ENCODE measurements at places on chromosomes 7 and 10.

DNA sequence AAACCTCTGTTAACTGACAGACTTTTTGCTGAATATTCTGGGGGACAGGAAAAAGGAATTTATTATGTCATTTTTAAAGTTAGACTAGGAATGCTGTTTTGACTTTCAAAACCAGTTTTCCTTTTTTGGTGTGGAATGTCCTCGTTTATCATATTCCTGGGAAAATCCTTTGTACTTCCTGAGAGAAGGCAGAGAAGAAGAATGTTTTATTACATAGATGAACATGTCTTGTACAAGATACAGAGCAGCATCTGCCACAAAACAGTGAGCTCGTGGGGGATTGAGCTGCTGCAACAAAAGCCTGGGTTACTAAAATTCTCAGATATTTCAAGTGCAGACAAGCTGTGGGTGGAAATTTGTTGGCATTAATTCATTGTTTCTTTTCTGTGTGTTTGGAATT is 20.2 kb downstream of the MCU start:
- DNase-seq, result no peak

DNA sequence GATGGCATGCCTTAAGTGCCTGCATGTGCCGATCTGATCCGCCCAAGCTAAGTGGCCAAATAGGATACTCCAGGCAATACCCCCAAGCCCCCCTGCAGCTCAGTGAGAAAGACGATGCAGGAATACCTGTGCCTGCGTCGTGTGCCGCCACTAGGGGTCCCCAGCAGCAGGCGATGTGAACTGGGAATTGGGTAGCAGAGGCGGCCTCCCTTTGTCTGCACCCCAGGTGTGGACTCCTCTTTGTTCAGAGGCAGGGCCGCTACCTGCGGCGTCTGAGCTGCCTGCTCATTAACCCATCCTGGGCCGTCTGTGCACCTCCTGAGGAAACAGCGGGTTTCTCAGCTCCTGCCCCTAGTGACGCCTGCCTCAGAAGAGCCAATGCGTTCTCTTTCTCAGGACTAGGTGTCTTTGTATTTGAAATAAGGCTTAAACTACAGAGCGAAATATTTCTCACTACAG is 4.8 kb upstream of the CHN2 start:
- peak; percentile 53 for DNase-seq

GRCh38 chr10:96271016-96271815 is at the start of gene BLNK:
Gene BLNK, minus strand, starts transcription at chr10:96271569. Its CDS starts 171 bp downstream, at chr10:96271398.
- no peak for DNase-seq

DNA sequence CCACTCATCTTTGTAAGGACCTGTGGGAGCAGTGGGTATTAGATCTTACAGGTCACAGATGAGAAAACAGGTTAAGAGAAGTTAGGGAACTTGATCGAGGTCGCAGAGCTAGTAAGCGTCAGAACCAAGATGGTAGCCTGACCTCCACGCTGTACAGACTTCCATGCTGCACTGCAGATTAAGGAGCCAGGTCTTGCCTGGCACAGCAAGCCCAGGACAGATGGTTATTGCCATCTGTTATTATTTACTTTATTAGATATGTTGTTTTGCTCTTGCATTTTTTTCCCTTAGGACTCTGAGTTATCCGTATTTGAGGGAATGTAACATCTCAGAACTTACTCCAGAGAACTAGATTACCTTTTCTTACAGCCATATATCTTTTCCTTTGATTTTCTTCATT is 147.2 kb downstream of the NSUN6 start:
- no peak for DNase-seq

DNA sequence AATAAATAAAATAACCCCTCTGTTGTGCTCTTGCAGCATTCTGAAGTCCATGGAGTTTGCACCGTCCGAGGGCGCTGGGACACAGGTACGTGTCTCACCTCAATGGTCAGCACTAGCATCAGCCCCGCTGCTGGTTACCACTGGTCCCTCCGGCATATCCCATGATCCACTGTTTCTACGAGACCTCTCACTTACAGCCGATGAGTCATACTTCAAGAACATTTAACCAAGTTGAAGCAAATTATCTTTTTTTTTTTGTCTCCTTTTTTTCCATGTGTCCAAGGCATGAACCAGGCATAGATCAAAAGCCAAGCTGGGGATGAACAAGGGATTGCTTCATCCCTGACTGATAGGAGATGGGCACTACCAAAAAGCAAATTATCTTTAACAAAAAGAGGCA is 92.9 kb upstream of the SH2B2 start:
- no peak for DNase-seq

DNA sequence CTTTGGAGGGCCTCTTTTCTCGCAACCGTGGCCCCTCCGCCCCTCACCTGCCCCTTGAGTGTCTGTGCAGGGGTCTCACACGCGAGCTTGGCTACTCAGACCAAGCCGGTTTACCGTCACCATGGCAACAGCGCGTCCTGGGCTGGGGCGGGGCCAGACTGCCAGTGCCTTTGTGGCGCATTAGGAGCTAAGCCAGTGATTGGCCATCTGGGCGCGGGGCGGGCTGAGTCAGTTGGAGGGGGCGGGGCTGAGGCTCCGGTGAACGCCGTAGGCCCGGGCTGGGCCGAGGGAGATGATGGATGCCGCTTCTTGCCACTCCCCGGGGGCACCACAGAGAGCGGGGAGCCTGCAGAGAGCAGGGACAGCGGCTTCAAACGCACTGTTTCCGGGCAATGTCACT is 48.7 kb upstream of the FXYD4 start:
- peak; percentile 85 for DNase-seq

DNA sequence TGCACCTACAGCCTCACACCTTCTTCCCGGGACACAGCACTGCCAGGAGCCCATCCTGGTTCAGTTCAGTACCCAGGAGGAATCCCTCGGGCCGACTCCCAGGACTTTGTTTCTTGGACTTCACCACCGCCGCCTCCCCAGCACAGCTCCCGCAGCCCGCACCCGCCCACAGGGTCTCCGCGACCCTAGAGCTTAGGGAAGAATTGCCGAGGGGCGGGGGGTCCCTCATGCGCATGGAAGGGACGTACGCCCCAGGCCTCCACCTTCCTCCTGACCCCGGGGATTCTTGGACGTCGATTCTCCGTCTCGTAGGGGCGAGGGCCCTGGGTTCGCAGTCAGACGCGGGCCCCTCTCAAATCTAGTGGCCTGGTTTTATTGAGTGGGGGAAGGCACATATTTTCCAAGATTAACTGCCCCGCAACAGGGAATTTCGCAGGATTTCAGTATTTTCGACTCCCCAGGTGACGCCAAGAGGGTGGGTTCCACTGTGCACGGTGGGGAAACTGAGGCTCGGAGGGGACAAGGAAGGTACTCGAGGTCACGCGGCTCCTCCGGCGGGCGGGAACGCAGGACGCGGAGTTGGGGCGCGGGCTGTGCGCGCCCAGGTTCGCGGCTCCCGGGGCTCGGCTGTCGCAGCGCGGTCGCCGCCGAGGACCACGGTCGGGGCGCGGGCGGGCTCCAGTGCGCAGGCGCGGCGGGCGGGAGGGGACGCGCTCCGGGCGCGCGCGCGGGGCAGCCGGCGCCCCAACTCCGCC is at the start of gene ADCY1:
Gene ADCY1, plus strand, starts transcription at position 708 of the 755 bp plus-strand sequence. CDS start 176 bp downstream, outside the sequence.
- DNase-seq, result no peak

GRCh38 chr7:140475747-140476333 is 3.5 kb downstream of the MKRN1 start:
- DNase-seq, result peak; percentile 71

DNA sequence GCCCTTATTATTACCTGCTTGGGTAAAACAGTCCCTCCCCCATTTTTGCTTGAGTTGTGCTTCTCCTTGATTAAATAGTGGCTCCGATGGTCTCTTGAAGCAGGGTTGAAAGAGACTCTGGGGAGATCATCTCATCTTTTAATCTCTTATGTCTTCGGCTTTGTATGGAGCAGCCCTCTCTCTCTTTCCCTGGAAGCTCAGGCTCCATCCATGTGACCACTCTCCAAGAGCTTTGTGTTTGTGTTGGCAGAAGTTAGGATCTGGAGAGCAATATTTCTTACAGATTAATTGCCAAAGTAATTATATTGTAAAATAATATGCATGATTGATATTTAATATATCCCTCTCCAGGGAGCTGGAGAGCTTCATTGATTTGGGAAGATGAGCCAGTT is 76.9 kb downstream of the LRRC4 start:
- DNase-seq, result no peak

DNA sequence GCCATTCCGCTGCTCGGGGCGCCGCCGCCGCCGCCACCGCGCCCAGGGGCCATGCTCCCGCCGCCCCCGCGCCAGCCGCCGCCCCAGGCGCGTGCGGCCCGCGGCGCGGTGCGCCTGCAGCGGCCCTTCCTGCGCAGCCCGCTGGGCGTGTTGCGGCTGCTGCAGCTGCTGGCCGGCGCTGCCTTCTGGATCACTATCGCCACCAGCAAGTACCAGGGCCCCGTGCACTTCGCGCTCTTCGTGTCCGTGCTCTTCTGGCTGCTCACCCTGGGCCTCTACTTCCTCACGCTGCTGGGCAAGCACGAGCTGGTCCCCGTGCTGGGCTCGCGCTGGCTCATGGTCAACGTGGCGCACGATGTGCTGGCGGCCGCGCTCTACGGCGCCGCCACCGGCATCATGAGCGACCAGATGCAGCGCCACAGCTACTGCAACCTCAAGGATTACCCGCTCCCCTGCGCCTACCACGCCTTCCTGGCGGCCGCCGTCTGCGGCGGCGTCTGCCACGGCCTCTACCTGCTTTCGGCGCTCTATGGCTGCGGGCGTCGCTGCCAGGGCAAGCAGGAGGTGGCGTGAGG is 383 bp downstream of the MARVELD1 start:
- peak; percentile 49 for DNase-seq

- no peak for DNase-seq
These were observed 45.0 kb downstream of the DNMBP start for GRCh38 chr10:99964791-99965190.

All from CD4-positive, alpha-beta T cell treated with Interleukin-4 for 4 hours (primary cell).